ENCODE measurements at places on chromosomes 11 and 22. TPM values are rescaled to one million over a fixed set of nuclear protein-coding genes. Genes with fewer than 3 reads are reported as not detected.

- no peak for DNase-seq
- no peak overlapping the region for H3K4me3 ChIP-seq
- peaks cover 8% of the 10 kb centered on the region for H3K4me1 ChIP-seq
- H3K27ac ChIP-seq = peak overlapping the region; percentile 18
Observed at GRCh38 chr22:30196141-30196879, 50.2 kb downstream of the LIF start.

DNA sequence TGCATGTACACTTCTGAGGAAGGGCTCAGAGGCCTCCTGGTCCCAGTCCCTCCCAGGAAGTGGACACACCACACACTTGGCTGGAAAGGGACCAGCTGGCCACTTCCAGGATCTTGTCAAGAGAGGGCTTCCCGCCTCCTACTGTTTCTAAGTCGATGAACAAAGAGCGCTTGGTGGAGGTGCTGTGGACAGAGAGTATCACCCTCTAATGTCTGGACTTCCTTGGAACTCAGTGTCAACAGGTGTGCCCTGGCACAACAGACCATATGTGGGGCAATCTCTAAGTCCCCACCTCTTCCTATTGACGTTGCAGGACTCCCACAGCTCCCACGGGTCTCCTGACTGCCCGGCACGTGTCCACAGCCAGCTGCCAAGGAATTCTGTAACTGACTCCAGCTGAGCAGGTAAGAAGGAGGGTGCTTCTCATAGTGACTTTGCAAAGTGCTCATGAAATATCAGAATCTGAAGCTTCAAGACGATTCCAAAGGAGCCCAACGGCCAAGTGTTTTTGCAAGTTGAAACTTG is 16.1 kb downstream of the POU2AF1 start:
- peak overlapping the region; percentile 64 for H3K27ac ChIP-seq
- no peaks in the 10 kb centered on the region for H3K36me3 ChIP-seq
- DNase-seq = peak; percentile 72
- H3K4me1 ChIP-seq = peaks cover 79% of the 10 kb centered on the region
- H3K27me3 ChIP-seq = no peaks in the 10 kb centered on the region

- H3K4me3 ChIP-seq = no peak overlapping the region
- no peaks in the 10 kb centered on the region for H3K27me3 ChIP-seq
- peaks cover 3% of the 10 kb centered on the region for H3K4me1 ChIP-seq
- H3K27ac ChIP-seq = no peak overlapping the region
- no peaks in the 10 kb centered on the region for H3K36me3 ChIP-seq
Observed at GRCh38 chr11:102010776-102011494, 36.3 kb upstream of the CFAP300 start.

- peak; percentile 81 for DNase-seq
- no peak overlapping the region for H3K4me3 ChIP-seq
- no peaks in the 10 kb centered on the region for H3K4me1 ChIP-seq
- no peaks in the 10 kb centered on the region for H3K27me3 ChIP-seq
- no peaks in the 10 kb centered on the region for H3K36me3 ChIP-seq
Observed at GRCh38 chr11:69101115-69101791, 52.5 kb downstream of the TPCN2 start.

- H3K27me3 ChIP-seq = no peaks in the 10 kb centered on the region
- DNase-seq = no peak
- H3K4me3 ChIP-seq = no peak overlapping the region
- H3K36me3 ChIP-seq = no peaks in the 10 kb centered on the region
- H3K4me1 ChIP-seq = no peaks in the 10 kb centered on the region
- no peak overlapping the region for H3K27ac ChIP-seq
Observed at GRCh38 chr11:74559934-74560309, 32.5 kb upstream of the POLD3 start.

GRCh38 chr22:17514084-17514483 is 49.2 kb upstream of the SLC25A18 start:
- no peaks in the 10 kb centered on the region for H3K4me1 ChIP-seq
- no peak for DNase-seq
- no peaks in the 10 kb centered on the region for H3K27me3 ChIP-seq

The OR52H1 gene
- total RNA-seq = 0.31 TPM

GRCh38 chr11:102447193-102447592 is 5.4 kb downstream of the TMEM123 start:
- no peak overlapping the region for H3K4me3 ChIP-seq
- DNase-seq = no peak
- H3K36me3 ChIP-seq = no peaks in the 10 kb centered on the region
- H3K27ac ChIP-seq = no peak overlapping the region
